ENCODE measurements at places on chromosomes 5 and 9.

DNA sequence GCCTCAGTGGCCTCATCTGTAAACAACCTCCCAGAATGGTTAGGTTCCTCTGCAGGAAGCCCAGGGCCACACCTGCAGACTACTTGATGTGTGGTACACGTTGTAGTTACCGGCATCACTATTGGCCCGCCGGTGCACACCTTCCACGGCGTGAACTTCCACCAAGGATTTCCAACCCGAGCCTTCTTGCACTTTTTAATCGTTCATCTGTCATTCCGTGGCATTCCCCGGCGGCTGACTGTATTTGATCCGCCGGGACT lies 5.3 kb upstream of the TRIM41 start:
- no peak for DNase-seq

DNA sequence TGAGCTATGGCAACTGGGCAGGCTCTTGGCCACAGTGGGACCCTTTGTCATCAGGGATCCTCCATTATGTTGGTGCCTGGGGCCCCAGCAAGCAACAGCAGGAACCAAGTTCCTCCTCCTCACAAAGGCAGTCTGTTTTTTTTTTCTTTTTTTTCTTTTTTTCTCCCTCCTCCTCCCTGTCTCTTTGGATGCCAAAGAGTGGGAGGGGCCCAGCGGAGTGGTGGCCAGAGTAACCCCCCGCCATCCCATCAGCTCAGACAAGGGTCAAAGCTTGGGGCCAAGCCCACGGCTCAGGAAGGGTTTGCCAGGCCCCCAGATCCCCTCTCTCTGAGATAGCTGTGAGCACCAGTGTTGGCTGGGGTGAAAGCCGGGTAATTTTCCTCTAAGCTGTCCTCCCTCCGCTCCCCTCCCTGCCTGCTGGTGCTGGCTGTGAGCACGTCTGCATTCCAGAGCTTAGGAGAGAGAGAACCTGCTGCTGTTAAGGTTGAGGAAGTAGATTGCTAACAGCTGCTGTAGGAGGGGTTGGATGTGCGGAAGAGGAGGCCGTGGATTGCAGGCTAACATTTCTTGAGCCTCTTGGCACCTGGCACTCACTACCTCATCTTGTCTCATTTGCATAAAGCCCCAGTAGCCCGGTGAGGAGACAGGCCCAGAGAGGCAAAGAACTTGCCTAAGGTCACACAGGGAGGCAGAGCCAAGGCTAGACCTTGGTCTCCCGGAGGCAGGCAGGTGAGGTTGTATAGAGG lies 21.2 kb downstream of the GSN start:
- DNase-seq: no peak

GRCh38 chr5:69292306-69292705 lies 40.3 kb downstream of the CCDC125 start:
- no peak for DNase-seq

DNA sequence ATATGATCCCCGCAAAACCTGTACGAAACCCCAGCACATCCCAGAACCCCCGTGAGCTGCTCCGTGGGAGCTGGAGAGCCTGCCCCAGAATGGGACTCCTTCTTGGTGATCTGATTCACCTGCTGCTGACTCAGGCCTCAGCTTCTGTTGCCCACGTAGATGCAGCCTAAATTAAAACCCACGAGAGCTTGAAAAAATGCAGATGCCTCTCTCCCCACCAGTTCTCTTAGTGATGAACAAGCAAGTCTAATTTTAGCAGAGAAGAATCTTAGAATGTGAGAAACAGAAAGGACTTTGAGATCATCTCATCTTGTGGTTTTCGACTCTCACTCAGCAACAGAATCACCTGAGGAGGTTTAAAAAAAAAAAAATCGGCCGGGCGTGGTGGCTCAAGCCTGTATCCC lies 57.6 kb downstream of the TMOD1 start:
- DNase-seq: no peak

- no peak for DNase-seq
Observed at GRCh38 chr5:78509884-78510769, 138.4 kb downstream of the LHFPL2 start.

- DNase-seq: no peak
Observed at GRCh38 chr9:109252291-109252690, 68.6 kb downstream of the EPB41L4B start.

DNA sequence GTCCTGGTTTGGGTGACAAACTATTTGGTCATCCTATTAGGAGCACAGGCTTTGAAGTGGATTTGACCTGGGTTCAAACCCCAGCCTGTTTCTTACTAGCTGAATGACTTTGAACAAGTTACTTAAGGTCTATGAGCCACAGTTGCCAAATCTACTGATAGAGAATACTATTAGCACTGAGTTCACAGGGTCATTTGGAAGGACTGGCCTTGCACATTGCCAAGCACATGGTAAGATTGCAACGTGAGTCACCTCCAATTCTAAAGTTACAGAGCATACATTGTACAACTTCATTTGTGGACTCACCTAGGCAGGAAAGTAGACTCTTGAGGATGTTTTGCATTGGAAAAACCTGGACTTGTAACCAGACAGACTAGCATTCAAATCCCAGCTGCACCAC lies 38.9 kb downstream of the MFAP3 start:
- DNase-seq: no peak

DNA sequence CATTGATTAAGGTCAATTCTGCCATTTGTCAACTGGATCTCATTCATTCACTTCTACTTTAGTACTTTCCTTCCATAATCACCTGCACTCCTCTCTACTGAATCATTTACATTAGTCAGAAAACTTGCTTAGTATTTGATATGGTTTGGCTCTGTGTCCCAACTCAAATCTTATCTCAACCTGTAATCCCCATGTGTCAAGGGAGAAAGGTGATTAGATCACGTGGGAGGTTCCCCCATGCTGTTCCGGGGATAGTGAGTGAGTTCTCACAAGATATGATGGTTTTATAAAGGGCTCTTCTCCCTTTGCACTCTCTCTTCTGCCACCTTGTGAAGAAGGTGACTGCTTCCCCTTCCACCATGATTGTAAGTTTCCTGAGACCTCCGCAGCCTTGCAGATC lies 23.7 kb upstream of the UGCG start:
- DNase-seq: no peak

- no peak for DNase-seq
Observed at GRCh38 chr5:123119334-123119986, 30.4 kb downstream of the PRDM6 start.

DNA sequence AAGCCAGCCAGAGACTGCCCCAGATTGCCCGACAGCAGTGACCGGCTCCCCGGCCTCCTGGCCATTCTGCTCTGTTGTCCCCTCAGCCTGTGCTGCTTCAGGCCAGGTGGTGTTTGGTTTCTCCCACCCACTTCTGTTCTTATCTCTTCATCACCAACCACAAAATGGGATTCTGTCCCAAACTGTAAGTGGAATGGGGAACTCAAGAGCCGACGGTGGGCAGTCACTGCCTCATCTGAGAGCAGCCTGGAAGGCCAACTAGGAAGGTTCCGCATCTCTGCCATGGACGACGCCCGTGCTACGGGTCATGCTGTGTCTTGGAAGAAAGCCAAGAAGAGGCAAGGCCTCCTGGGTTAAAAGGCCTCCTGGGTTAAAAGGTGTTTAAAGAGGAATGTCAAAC lies 219.0 kb upstream of the PIK3R1 start:
- no peak for DNase-seq

GRCh38 chr5:118924006-118924389 lies 64.3 kb downstream of the DTWD2 start:
- no peak for DNase-seq

DNA sequence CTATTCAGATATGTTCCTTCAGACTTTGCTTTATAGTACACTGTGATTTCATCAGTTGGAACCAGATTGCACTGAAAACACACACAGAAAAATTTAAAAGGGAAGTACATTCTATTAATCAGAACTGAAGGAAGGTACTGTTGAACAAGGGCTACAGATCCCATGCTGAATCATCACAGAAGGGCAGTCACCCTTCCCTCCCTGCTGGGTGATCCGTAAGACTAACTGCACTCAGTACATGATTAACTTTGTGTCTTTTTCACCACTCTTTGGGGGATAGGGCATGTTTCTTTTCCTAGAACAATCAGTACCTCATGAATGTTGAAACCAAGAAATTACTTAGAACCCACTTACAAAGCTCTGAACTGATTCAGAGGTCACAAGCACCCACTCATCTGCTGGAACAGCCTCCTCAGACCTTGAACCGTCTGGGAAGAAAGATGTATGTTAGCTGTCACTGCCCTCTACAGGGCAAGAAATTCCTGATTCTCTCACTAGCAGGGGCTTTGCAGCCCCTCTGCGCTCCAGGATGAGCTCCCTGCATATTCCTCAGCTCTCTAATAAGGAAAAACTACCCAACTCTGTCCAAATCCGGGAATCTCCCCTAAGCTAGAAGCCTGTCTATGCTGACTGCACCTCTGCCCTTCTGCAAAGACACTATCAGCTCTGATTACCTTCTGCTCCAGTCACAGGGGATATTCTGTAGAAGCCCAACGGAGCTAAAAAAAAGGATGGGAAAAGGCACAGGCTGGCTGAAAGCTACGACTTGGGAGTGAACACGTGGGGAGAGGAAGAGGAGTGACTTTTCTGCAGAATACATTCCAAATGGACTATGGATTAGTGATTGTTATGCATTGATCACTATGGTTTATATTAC lies 51.0 kb downstream of the IARS1 start:
- DNase-seq: no peak

GRCh38 chr9:114774524-114774923 lies 31.3 kb downstream of the TNFSF15 start:
- DNase-seq: no peak

GRCh38 chr9:121369595-121370265 lies at the start of gene STOM:
STOM (minus strand) TSS chr9:121370250; CDS start chr9:121370187, 63 bp downstream.
- no peak for DNase-seq

DNA sequence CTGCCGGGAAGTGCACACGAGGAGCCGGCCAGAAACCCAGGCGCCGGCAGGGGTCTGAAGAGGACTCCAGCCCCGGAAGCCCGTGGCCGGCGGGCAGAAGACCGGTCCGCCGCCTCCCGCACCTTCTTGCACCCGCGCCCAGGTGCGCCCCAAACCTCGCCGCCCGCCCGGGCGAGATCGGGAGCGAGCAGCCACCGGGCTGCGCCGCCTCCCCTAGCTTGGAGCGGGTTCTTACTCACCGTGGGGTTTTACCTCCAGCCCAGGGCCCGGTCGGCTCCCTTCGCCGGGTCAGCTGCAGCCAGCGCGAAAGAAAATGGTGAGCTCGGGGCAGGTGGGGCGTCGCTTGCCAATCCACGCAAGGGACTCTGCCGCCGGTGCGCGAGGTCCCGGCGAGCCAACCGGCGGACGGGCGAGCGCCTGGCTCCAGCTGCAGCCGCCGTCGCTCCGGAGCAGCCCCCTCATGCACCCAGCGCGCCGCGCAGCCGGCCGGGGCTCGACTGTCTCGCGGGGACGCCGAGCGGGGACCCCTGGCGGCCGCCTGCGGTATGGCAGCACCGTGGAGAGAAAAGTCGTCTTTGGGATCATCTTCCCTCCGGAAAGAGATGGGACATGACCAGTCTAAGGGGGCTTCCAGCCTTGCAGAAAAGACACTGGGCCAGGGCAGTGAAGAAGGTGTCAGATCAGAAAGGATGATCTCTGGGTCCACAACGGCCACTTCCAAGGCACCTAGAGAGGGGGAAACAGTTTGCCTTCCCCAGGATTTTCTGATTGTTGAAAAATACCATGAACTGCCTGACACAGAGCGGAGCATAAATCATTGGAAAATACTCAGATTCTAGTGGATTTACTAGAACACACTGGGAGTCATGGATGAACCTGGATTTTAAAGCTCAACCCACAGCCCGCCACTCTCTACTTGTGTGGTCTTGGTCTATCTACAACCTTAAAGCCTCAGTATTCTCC lies at the start of gene MOB3B:
Gene MOB3B, minus strand, starts transcription at position 499 of the 963 bp plus-strand sequence. CDS start 74,264 bp downstream, outside the sequence.
- no peak for DNase-seq

DNA sequence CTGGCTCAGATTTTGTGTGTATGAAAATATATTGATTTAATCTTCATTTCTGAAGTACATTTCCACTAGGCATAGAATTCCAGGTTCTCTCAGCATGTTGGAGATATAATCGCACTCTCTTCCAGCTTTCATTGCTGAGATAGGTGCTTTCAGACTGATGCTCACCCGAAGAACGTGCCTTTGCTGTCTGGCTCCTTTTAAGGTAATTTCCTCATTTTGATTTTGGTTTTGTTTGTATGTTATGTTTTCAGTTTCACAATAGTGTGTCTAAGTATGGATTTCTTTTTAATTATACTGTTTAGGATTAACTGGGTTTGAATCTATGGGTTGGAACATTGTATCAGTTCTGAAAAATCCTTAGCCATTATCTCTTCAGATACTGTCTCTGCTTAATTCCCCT lies 132.0 kb upstream of the NFIB start:
- DNase-seq: no peak

DNA sequence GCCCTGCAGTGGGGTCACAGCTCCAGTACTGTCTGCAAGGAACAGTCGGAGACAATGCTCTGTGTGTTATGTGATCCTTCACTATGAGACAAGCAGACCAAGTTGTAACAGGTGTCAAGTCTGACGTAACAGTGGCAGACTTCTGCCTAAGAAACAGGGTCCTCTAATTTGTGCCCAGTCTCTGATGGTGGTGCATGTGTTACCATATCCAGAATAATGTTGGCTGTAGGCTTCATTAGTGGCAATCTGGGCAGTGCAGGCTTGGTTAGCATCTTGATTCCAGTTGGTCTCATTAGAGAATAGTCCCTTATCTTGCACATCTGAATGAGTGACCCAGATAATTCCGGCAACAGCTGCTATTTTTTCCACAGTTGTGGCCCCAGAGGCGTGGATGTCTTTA lies 33.8 kb downstream of the ZNF131 start:
- DNase-seq: no peak

DNA sequence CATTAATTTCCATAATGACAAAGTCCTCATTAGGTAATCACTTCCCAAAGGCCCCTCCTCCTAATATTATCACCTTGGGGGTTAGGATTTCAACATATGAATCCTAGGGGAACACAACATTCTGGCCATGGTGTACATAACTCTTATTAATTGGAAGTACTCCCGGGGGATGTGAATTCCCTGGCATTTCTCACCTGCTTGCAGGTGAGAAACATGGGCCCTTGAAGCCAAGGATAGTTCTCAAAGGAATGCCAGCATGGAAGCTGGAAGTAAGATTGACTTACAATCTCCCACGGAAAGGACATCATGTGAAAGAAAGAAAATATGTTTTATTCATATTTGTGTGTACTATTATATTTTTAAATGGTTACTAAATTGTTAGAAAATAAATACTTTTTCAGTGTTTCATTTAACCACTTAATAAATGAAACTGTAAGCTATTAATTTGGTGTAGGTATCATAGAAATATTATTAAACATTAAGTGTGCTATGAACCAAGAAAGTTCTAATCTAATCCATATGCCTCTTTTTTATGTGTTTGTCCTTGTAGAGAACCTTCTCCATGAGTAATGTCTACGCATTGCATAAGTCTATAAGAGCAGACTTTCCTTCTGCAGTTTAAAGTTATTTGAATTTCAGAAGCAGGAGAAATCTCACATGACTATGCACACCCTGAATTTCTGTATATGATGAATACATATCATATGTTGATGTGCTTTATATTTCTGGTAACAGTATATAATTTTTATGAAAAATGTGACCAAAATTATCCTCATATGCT lies 59.4 kb downstream of the ANXA1 start:
- no peak for DNase-seq

- no peak for DNase-seq
Observed at GRCh38 chr5:60522292-60522905, 177.6 kb downstream of the DEPDC1B start.
